Pulmonary artery endothelial cell (primary cell): ENCODE measurements at places on chromosomes 6 and 20. TPM values are rescaled to one million over a fixed set of nuclear protein-coding genes. Genes with fewer than 3 reads are reported as not detected.

The KIFC1 gene
- total RNA-seq: 19.9 and 40.4 TPM in 2 replicates

The PTCHD4 gene
- 3.2 and 3.3 TPM in 2 replicates for total RNA-seq

The ADAM33 gene
- 0.07 TPM in 1 of 2 replicates, not detected in the other for total RNA-seq

The PAK5 gene
- total RNA-seq: not detected in 2 replicates

The C6orf120 gene
- 24.3 and 26.6 TPM in 2 replicates for total RNA-seq

The B3GAT2 gene
- under 0.01 TPM in 1 of 2 replicates, not detected in the other for total RNA-seq

The IMPG1 gene
- total RNA-seq: not detected in 2 replicates

The DEFB112 gene
- total RNA-seq: not detected in 2 replicates

The ID1 gene
- 180 and 213 TPM in 2 replicates for total RNA-seq

The SPATA25 gene
- total RNA-seq: 0.53 and 0.59 TPM in 2 replicates

The BEND6 gene
- total RNA-seq: 1.2 and 1.8 TPM in 2 replicates

The ZNF334 gene
- under 0.01 and 1.3 TPM in 2 replicates for total RNA-seq

The GABRR1 gene
- not detected in 2 replicates for total RNA-seq

The GLYATL3 gene
- not detected in 2 replicates for total RNA-seq

The HFE gene
- 3.3 and 9.6 TPM in 2 replicates for total RNA-seq

The ADIG gene
- not detected in 2 replicates for total RNA-seq

The SCRT2 gene
- total RNA-seq: not detected in 2 replicates

The PM20D2 gene
- 14.3 and 23.2 TPM in 2 replicates for total RNA-seq

The RBBP8NL gene
- not detected in 2 replicates for total RNA-seq

The HLA-G gene
- not detected in 2 replicates for total RNA-seq

The C4B gene
- total RNA-seq: 0.66 and 1.0 TPM in 2 replicates

The CDH4 gene
- total RNA-seq: 2.2 and 7.5 TPM in 2 replicates

The CDH26 gene
- 0.07 and 0.14 TPM in 2 replicates for total RNA-seq

The NDRG3 gene
- 18.2 and 21.4 TPM in 2 replicates for total RNA-seq

The EMILIN3 gene
- 0.04 TPM in 1 of 2 replicates, not detected in the other for total RNA-seq

The SLC22A23 gene
- total RNA-seq: 4.0 and 16.4 TPM in 2 replicates

The CTAGE9 gene
- not detected in 2 replicates for total RNA-seq

The FLRT3 gene
- 0.07 and 0.18 TPM in 2 replicates for total RNA-seq

The TOX2 gene
- 1.2 and 2.4 TPM in 2 replicates for total RNA-seq

The COQ3 gene
- total RNA-seq: 4.8 and 5.8 TPM in 2 replicates

The TREM1 gene
- total RNA-seq: not detected in 2 replicates

The PRSS16 gene
- total RNA-seq: not detected in 2 replicates

The RNF144B gene
- total RNA-seq: 113 and 148 TPM in 2 replicates

The ARFGEF3 gene
- 7.1 and 8.2 TPM in 2 replicates for total RNA-seq

The CFAP61 gene
- not detected in 2 replicates for total RNA-seq

The DAAM2 gene
- total RNA-seq: 0.04 and 0.07 TPM in 2 replicates

The SIRPB1 gene
- total RNA-seq: 0.73 TPM in 1 of 2 replicates, not detected in the other

The EDN3 gene
- not detected in 2 replicates for total RNA-seq

The SEMG1 gene
- total RNA-seq: not detected in 2 replicates

The GSTA2 gene
- not detected in 2 replicates for total RNA-seq

The SPATS1 gene
- total RNA-seq: not detected in 2 replicates

The PBOV1 gene
- total RNA-seq: not detected in 2 replicates

The APOBEC2 gene
- not detected in 2 replicates for total RNA-seq

The TRIM40 gene
- total RNA-seq: not detected in 2 replicates

The TXLNB gene
- total RNA-seq: 0.07 and 0.21 TPM in 2 replicates

The IL17A gene
- total RNA-seq: not detected in 2 replicates

The CST1 gene
- 0.26 TPM in 1 of 2 replicates, not detected in the other for total RNA-seq

The PNPLA1 gene
- not detected in 2 replicates for total RNA-seq

The STK4 gene
- total RNA-seq: 23.4 and 30.1 TPM in 2 replicates

The OXT gene
- total RNA-seq: not detected in 2 replicates

The GJA10 gene
- not detected in 2 replicates for total RNA-seq

The MUC22 gene
- total RNA-seq: not detected in 2 replicates

The SOX4 gene
- 57.8 and 61.7 TPM in 2 replicates for total RNA-seq

The RHAG gene
- not detected in 2 replicates for total RNA-seq

The THEMIS gene
- not detected in 2 replicates for total RNA-seq

The ADGRF5 gene
- 2.0 and 20.1 TPM in 2 replicates for total RNA-seq

The LAMA2 gene
- 1.8 and 7.4 TPM in 2 replicates for total RNA-seq

The RBL1 gene
- 13.1 and 14.3 TPM in 2 replicates for total RNA-seq
